CD4-positive, alpha-beta T cell treated with Interleukin-15 for 4 hours (primary cell): ENCODE measurements at places on chromosomes 3 and 15.

GRCh38 chr3:85846940-85847339 lies 888.2 kb downstream of the CADM2 start:
- DNase-seq, result no peak

GRCh38 chr3:190701096-190701532 lies 161.4 kb downstream of the GMNC start:
- no peak for DNase-seq

- DNase-seq, result no peak
Observed at GRCh38 chr3:61134532-61134931, 116.7 kb downstream of the FHIT start.

GRCh38 chr15:75059607-75060006 lies 36.2 kb downstream of the PPCDC start:
- DNase-seq, result no peak

- no peak for DNase-seq
Observed at GRCh38 chr15:96187341-96188305, 142.9 kb upstream of the NR2F2 start.

DNA sequence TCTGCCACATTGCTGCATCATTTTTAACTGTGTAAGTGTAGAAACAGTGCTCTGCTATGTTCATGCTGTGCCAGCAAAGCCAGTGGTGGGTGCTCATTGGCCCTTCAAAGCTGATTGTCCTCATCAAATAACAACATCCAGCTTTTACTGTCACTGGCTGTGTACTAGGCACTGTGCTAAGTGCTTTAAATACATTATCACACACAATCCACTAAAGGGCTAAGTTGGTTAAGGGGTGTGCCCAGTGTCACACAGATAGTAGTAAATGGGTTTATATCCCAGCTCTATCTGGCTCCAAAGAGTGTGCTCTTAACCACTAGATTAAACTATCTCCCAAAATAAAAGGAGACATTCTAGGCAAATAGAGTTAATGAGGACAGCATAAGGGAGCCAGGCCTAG lies 7.7 kb downstream of the TUBGCP4 start:
- no peak for DNase-seq

DNA sequence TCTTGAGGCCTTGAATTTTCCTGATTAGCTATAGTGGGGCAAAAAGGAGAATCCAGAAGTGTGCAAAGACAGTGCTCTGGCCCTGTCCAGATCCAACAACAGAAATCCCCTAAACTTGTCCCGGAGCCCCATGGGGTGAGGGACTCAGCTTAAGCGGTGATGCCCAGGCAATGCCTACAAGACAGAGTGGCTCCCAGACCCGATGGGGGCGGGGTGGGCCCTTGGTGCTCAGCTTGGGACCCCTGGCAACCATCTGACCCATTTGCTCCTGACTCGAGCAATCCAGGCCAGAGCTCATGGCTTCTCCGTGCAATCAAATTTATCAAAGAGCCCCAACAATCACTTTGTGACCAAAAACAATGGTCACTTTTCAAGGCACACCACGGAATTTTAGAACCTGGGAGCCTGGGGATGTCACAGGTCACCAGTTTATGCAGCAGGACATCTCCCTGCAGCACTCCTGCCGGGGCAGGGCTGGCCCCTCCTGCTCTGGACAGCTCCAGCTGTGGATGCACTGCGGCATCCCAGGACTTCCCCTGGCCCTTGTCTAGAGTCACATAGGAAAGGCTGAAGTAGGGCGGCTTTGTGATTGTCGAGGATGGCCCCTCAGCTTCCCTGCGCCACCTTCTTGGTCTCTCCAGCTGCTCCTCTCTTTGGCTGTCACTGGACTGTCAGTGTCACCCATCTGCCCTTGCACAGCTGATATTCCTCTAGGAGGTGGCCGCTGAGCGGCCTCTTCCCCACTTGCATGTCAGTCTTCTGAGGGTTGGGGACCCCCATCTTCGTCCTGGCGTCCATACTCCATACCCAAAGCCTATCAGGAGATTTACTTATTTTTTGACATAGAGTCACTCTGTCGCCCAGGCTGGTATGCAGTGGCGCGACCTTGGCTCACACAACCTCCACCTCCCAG lies 28.4 kb downstream of the RGMA start:
- DNase-seq, result no peak

DNA sequence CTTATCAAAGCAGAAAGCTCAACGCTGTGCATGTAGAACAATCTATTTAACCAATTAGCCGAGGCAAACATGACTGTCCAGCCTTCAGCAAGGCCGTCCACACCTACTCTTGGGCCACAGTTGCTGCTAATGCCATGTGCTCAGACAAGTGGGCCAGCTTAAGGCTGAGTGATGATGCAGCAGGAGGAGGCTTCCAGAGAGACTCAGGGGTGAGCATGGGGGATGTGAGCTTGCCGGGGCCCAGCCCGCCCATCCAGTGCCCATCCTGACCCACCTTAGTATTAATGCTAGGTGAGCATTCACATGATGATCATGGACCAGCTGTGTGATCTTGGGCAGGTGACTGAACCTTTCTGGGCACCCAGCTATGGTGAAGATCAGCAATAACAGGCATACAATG lies 150.1 kb downstream of the TPRA1 start:
- no peak for DNase-seq

DNA sequence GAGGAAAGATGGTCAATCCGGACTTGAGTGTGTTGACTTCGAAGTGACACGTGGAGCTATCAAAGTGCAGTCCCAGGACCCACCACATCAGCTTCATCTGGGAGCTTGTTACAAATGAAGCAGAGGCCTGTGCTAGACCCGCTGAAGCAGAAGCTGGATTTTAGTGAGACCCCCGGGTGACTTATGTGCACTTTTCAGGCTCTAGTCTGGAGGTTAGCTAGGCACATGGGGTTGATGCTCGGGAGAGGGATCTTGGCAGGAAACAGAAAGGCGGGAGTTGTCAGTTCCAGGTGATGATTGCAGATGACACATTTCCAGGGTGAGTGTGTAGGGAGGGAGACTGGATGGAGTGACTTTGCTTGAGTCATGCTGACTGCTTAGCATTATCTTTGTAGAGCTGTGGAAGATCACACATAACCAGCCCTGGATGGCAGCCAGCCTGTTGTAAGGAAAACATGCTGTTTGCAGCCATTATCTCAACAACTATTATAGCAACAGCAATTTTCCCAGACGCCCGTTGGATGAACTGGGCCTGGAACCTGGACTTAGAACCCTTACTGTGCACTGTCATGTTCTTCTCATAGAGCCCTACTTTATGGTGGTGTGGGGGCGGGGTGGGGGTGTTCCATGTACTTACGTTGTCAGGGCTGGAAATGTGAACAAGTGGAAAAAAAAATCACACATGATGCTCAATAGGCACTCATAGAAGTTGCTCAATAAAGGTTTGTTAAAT lies 122.4 kb downstream of the THSD4 start:
- no peak for DNase-seq

DNA sequence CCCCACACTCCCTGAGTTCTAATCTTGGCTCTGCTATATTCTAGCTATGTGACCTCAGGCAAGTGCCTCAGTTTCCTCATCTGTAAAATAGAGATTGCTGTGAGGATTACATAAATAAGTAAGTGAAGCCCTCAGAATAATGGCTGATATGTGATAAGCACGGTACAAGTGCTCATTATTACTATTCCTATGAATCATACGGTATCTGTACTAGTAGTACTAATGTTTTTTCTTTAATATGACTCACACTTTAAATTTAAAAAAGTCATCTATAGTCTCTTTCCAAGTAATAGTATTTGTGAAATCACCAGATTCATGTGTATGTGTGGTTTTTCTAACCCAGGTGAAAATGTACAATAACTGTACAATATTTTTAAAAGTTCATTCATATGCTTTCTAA lies 58.7 kb downstream of the CLDN11 start:
- DNase-seq, result no peak

- no peak for DNase-seq
Observed at GRCh38 chr3:64039332-64039731, 16.0 kb upstream of the PSMD6 start.

GRCh38 chr3:195184716-195185421 lies 86.1 kb downstream of the XXYLT1 start:
- DNase-seq, result no peak

DNA sequence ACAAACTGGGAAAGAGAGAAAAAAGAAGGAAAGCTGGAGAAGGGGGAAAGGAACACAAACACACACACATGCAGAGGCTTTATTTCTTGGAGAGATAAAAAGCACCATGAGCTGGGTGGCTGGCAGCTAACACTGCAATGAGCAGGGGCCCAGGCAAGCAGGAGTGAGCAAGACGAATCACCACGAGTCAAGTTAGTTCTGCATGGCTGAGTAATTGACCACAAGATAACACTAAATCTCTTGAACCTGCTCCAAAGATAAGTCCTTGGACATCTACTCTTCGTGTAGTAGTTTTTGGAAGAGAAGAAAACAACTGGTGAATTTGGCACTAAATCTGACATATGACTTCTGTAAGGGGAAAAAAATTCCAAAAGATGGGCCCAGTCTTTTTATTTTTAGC lies 100.9 kb downstream of the MYO5A start:
- no peak for DNase-seq

GRCh38 chr3:2137651-2138050 lies 39.0 kb downstream of the CNTN4 start:
- no peak for DNase-seq

- no peak for DNase-seq
Observed at GRCh38 chr3:134388788-134389485, 14.7 kb upstream of the AMOTL2 start.

GRCh38 chr3:85838921-85839320 lies 880.1 kb downstream of the CADM2 start:
- DNase-seq, result no peak

DNA sequence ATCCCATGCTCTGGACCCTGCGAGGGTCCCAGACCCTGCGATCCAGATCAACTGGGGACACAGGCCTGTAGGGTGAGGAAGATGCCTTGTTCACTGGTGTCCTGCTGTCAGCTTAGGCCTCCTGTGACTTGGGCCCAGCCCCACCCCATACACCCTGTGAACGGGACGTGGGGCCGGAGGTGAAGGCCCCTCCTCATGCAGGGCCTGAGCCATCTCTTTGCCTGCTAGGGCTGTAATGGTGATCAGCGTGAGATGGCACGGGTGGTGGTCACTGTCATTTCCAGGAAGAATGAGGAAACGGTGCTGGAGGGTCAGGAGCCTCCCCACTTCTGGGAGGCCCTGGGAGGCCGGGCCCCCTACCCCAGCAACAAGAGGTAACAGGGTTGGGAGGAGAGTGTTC lies 12.4 kb downstream of the VILL start:
- DNase-seq, result no peak

- no peak for DNase-seq
Observed at GRCh38 chr3:171977441-171977840, 61.9 kb upstream of the FNDC3B start.

GRCh38 chr3:97105989-97106651 lies 291.7 kb downstream of the EPHA6 start:
- DNase-seq, result no peak

- no peak for DNase-seq
Observed at GRCh38 chr3:8589880-8590556, 54.6 kb downstream of the SSUH2 start.

GRCh38 chr3:187227658-187228258 lies 30.5 kb downstream of the RTP1 start:
- DNase-seq, result no peak

- no peak for DNase-seq
Observed at GRCh38 chr3:48558493-48559134, 2.0 kb upstream of the PFKFB4 start.

- DNase-seq, result peak; percentile 9
Observed at GRCh38 chr3:37287776-37288175, 113.4 kb upstream of the LRRFIP2 start.

- no peak for DNase-seq
Observed at GRCh38 chr15:66646308-66646707, 55.7 kb upstream of the SMAD6 start.
